ENCODE measurements at places on chromosomes 2 and 18. TPM values are rescaled to one million over a fixed set of nuclear protein-coding genes. Genes with fewer than 3 reads are reported as not detected.

GRCh38 chr2:181364492-181365170 is 92.6 kb upstream of the ITGA4 start:
- no peak for DNase-seq

- DNase-seq = no peak
Observed at GRCh38 chr2:19971691-19972090, 18.2 kb downstream of the WDR35 start.

RHBDD1 gene
- 13.4 TPM for polyA plus RNA-seq

PSD4 gene
- polyA plus RNA-seq = 1.6 TPM

DSC1 gene
- polyA plus RNA-seq = 0.18 TPM

EFR3B gene
- 1.8 TPM for polyA plus RNA-seq

Measured in heart left ventricle (tissue), 16 donors.